ENCODE measurements at places on chromosomes 11 and 22. TPM values are rescaled to one million over a fixed set of nuclear protein-coding genes. Genes with fewer than 3 reads are reported as not detected.

DNA sequence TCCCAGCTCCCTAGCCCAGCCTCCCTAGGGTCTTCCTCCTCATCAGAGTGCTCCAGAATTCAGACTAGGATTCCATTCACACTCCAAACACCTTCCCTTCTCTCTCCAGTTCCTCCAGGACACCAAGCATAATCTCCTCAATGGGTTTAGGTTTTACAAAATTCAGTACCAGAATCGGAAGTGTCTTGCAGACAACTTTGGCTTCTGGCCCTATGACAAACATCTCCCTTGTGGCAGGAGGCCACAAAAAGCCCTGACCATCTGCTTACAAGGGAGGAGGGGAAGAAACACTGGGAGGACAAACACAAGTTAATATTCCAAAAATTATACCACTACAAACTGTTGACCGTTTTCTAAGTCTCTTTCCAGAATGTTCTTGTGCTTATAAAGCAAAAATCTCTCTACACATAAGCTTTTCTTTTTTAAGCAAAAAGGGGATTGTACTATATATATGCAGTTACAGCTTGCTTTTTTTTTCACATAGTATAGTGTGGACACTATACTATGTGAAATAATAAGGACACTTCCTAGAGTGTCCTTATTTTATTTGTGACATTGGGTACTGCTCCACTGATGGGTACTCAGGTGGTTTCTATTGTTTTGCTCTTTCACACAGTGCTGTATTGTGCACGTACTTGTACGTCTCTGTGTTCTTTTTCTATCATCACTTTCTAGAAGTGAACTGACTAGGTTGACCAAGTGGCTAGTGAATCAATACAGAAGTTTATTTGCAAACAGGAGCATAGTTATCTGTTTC is 78.7 kb downstream of the BDNF start:
- DNase-seq: peak; percentile 69

- DNase-seq: no peak
Observed at GRCh38 chr11:13247606-13248296, 29.8 kb upstream of the BMAL1 start.

UCP3 gene
- polyA plus RNA-seq: 2.3 TPM

DNA sequence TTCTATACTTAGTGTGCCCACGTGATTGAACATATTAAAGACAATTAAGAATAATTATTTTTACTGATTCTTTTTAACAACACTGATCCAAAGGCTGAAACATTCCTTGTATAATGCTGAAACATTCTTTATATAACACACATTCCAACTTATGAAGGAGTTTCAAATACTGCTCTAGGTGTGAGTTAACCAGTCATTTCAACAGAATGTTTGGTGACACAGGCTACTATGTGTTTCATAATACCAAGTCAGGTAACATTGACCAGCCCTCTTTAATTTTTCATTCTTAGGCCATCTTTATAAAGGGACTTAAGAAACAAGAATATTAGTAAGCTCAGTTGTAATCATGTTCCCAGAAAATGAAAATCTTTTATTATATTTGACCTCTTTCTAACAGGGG is 136.6 kb downstream of the ELP4 start:
- no peak for DNase-seq

DNA sequence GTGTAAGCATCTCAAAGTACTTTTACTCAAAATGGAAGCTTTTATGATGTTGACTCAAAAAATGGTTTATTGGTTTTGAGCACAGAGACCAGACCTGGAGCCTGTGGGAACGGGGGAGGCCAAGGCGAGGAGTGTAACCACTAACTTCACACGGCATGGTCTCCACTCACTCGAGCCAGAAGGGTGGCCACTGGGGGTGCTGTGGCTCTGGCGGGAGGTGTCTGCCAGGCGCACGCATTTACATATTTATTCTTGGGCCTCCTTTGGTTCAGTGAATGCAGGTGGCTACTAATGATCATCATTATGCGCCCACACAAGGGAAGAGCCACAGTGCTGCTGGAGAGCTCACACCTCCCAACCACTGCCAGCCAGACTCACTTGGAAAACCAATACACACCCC is 64.6 kb downstream of the FLRT1 start:
- DNase-seq: no peak

- no peak for DNase-seq
Observed at GRCh38 chr22:50171319-50171964, 911 bp downstream of the PANX2 start.

Data from muscle of back (tissue), 13 donors.